ENCODE measurements at places on chromosomes 4 and X.

DNA sequence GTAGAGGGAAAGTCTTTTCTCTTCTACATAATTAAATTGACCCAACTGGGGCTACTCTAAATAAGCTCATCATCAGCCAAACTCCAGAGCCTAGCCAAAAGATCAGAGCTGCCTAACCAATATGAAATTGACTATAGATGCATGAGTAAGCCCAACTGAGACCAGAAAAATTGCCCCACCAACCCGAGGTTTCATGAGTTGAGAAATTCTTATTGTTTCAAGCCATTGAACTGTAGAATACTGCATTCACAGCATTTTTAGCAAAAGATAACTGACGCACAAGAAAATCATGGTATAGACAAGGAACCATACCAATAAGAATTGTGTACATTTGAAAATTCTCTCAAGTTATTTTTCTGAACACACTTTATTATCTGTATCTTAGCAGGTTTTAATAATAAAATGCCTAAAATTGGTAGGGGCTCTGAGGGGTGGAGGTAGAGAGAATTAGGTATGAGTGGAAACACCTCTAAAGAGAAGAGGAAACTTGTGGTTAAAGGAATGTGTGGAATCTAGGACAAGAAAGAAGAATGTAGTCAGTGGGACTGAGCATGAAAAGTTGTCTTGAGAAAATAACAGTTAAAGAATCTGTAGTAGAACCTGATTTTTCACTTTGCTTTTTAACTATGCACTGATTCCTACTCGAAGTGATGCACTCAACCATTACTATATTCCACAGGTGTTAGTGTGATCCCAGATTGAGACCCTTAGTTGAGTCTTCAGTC is 200.9 kb upstream of the PPP1R2C start:
- DNase-seq, result no peak

GRCh38 chr4:139770361-139770760 is 104.7 kb downstream of the MGST2 start:
- DNase-seq, result no peak

GRCh38 chr4:181896614-181897013 is 346.6 kb upstream of the TENM3 start:
- no peak for DNase-seq

DNA sequence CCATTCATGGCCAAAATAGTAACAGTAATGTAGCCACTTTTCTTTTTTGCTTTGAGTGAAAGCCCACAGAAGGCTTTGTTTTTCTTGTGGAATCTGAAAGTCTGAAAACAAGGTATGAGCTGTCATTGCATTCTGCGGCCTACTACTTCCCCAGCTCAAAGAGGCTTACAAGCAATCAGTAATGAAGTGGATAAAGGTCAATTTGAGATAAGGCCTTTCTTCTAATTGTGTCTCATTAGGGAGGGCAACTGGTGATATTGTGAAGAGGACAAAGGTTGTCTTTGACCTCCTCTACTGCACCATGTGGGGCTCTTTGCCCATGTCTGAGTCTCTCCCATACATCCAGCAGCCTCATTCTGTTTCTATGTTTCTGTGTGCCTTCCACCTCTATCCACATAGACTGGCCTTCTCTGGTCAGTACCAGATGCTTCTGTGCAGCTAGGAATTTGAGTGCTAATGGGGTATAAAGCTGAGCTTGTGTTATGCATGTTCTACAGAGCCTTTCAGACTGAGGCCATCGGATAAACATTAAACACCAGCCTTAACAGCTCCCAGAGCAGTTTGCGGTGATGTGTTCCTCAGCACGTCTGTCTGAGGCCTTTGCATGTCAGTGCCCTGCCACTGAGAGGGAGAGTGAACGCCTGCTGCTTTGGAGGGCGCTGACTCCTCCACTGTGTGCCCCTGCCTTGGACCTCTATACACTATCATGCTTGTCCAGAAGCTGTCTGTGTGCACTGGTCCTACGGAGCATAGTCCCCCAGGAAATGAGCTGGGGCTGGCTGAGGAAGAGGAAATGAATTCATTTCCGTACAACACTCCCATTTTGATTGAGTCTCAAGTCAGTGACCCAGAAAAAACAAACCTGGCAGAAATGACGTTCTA is 80.2 kb downstream of the SH2D1A start:
- DNase-seq, result no peak
